Thoracic aorta endothelial cell (primary cell): ENCODE measurements at places on chromosomes 3 and 15. TPM values are rescaled to one million over a fixed set of nuclear protein-coding genes. Genes with fewer than 3 reads are reported as not detected.

The RBP2 gene
- not detected in 2 replicates for total RNA-seq

The AGBL1 gene
- total RNA-seq: not detected in 2 replicates

The GPR171 gene
- total RNA-seq: not detected in 2 replicates

The MST1R gene
- 1.2 and 2.2 TPM in 2 replicates for total RNA-seq

The MAGEF1 gene
- total RNA-seq: 7.4 and 9.3 TPM in 2 replicates

The KNG1 gene
- total RNA-seq: not detected in 2 replicates

The ROPN1 gene
- total RNA-seq: not detected in 2 replicates

The ARL14 gene
- total RNA-seq: 0.22 TPM in 1 of 2 replicates, not detected in the other

The MFAP1 gene
- 28.4 and 32.7 TPM in 2 replicates for total RNA-seq

The AMIGO3 gene
- 0.14 TPM in 1 of 2 replicates, not detected in the other for total RNA-seq

The ABI3BP gene
- 36.0 and 40.6 TPM in 2 replicates for total RNA-seq

The FGF12 gene
- 1.7 and 3.5 TPM in 2 replicates for total RNA-seq

The GALNT15 gene
- 4.3 and 5.7 TPM in 2 replicates for total RNA-seq

The AP2M1 gene
- total RNA-seq: 345 and 354 TPM in 2 replicates

The GRAMD2A gene
- total RNA-seq: 0.72 TPM in 1 of 2 replicates, not detected in the other

The MST1 gene
- total RNA-seq: 1.1 and 2.3 TPM in 2 replicates

The GP5 gene
- total RNA-seq: 0.14 TPM in 1 of 2 replicates, not detected in the other

The CRYBG3 gene
- 33.6 and 35.6 TPM in 2 replicates for total RNA-seq

The EOGT gene
- total RNA-seq: 150 and 163 TPM in 2 replicates
